ENCODE measurements at places on chromosomes 16 and 17. TPM values are rescaled to one million over a fixed set of nuclear protein-coding genes. Genes with fewer than 3 reads are reported as not detected.

Gene SERPINF2
- total RNA-seq = 30.6 TPM

Gene KRTAP9-4
- total RNA-seq = not detected

- DNase-seq = no peak
Observed at GRCh38 chr17:53142890-53143289, 679.8 kb upstream of the KIF2B start.

GRCh38 chr17:66383333-66383732 lies 80.9 kb downstream of the PRKCA start:
- no peak for DNase-seq

GRCh38 chr17:70976447-70976846 lies 807.1 kb downstream of the KCNJ2 start:
- no peak for DNase-seq

DNA sequence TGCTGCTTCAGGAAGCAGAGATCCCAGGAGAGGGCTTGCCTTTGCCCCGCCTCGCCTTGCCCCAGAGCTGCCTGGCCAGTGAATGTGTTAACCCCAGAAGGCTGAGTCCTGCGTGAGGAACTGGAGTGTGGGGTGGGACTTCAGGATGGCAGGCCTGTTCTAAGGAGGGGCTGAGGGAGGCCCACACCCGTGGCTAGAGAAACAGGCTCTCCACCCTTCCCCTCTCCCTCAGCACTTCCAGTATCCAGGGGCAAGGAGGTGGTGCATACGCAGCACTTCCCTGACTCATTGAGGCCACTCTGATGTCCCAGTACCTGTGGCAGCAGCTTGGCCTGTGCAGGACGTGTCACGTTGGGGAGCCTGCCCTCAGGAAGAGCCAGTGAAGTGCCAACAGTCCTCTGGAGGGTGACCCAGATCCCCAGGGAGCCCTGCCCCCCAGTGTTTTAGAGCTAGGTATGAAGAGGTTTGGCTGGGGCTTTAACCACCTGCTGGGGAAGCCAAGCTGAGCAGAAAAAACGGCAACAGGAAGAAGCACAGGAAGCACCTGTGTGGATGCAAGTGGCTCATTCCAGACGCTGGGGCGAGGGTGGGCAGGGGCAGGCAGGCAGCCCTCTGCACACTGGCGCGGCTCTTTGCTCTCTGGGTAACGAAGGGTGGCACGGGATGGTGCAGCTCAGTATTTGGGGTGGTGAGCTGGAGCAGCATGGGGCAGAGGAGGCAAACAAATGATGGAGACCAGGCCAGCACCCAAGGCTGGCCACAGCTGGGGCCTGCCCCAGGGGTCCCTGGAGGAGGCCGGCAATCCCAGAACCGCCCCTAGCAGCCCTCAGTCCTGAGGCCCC lies 14.7 kb upstream of the CTCF start:
- no peak for DNase-seq

GRCh38 chr17:76643553-76644148 lies at the start of gene ST6GALNAC1:
ST6GALNAC1 (minus strand) TSS chr17:76643757; CDS start chr17:76643638, 119 bp downstream.
- DNase-seq = peak; percentile 37

DNA sequence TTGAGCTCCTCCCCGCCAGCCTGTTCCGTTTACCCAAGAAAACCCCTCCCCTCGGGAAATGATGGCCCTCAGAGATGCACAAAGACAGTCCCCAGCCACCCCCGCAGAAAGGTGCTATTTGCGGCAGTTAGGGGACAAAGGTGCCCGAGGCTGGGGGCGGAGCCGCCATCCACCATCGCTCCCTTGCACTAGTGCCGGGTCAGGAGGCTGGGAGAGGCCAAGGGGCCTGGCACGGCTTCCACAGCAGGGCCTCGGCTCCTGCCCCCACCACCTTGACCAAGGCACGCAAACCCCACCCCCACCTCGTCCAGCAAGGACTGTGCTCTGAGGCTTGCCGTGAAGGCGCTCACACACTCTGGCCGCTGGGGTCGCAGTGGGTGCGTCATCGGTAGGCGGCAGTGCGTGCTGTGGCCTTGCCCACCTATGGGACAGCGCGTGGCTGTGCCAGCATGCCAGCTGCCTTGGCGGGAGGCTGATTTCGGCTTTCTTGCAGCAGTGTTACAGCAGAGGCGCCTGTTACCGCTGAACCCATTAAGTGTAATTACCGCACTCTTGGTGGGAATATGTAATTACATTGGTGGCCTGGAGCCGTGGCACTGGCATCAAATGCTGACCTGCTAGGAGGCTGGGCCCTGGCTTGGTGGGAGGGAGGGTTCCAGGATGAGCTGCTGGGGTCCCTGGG lies 31.8 kb downstream of the TPSG1 start:
- DNase-seq = no peak

- no peak for DNase-seq
Observed at GRCh38 chr17:65609749-65610148, 48.3 kb upstream of the AXIN2 start.

GRCh38 chr17:30915833-30916611 lies 5.7 kb upstream of the ADAP2 start:
- DNase-seq = no peak

GRCh38 chr17:57773557-57773956 lies 28.5 kb upstream of the CCDC182 start:
- DNase-seq = no peak

- DNase-seq = peak; percentile 66
Observed at GRCh38 chr17:76268991-76269981, 4.1 kb downstream of the UBALD2 start.

GRCh38 chr16:8923199-8923598 lies 40.5 kb downstream of the USP7 start:
- no peak for DNase-seq

DNA sequence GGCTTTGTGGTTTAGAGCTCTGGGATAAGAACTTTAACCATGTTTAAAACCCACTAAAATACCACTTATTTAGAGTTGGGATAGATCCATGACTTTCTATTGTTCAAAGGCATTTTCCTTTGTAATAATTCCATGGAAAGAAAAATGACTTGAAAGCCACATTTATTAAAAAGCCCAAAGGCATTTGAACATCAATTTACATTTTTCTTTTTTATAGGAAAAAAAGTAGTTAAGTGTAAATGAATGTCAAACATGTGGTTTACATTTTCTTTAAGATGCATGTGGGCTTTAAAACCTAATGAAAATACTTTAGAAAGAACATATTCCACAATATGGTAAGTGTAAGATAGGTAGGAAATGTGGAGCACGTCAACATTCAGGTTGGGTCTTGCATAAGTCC lies 443.2 kb downstream of the TOX3 start:
- DNase-seq = no peak

DNA sequence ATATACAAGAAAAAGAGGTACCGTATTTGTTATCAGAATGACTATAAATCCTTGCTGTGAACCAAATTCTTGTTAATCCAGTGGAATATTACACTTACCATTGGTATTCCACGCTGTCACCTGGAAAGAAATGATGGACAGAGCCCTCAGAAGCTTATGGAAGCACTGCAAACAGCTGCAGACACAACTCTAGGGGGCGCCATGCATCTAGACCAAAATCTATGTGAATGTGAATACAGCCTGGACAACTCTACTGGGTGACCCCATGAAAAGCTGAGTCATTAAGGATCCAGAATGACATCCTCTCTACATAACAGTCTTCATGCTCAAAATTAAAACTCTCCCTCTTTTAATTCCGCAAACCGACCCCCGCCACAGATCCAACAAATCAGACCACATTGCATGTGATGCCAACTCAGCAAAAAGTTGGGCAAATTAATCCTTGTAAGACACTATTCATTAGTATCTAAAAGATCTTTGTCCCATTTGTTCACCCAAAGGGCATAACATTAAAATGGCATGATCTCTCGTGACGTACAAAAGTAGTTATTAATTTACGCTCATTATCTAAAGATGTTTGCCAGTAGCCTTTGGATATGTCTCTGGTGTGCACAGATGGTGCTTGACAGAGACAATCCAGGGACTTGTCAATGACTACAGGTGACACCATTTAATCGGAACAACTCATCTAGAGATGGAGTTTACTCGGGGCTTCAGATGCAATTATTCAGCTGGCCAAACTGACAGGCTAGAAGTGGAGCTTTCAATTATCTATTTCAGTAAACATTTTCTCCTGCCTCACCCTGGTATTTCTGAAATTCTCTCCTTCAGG lies 552.7 kb upstream of the PSMD7 start:
- DNase-seq = no peak

DNA sequence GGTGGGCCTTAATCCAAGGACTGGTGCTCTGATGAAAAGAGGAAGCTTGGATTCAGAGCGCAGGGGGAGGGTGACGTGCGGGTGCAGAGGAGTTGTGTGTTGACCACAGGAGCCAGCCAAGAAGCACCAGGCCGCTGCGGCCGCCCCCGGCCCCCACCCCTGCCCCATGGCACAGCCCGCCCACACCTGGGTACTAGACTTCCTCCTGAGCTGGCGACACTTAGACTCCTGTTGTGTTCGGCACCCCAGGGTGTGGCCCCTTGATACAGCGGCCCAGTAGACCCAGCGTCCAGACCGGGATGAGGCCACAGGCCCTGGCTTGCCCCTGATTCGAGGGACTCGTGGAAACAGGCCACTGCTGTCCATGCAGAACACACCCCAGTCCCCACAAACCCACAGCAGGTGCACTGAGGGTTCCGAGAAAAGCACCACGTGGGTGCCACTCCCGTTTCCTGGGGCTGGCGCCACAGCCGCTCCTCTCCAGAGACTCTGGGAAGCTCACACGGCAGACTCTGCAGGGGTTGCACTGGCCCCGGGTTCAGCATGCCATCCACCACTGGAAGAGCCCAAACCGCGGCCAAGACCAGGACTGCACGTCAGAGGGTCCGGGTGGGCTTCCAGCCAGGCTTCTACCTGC lies 5.7 kb upstream of the SNAI3 start:
- DNase-seq = no peak

DNA sequence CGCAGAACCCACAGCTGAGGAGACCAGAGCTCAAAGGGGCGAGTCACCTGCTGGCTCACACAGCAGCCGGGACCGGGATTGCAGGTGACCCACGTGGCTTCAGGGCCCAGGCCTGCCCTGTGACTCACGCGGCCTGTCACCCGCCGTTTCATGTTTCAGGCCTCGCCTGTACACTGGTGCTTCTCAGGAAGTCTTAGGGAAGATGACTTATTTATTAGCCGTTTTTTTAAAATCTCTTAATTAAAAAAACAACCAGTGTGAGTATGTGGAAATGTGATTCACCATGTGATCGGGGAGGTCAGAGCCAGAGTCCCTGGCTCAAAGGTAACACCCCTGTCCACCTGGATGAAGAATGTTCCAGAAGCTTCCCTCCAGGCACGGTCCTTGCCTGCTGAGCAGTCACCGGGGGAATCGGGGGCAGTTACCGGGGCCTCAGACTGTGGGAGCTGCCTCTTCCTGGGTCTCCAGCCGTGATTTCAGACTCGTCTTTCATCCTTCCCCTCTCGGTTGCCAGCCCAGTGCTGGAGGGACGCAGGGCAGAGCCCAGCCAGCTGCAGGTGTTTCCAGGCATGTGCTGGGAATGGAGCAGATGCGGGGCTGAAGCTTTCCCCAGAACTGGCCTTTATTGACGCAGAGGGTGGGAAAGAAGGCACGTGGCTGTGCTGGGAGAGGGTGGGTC lies 49.3 kb downstream of the CMIP start:
- peak; percentile 95 for DNase-seq

DNA sequence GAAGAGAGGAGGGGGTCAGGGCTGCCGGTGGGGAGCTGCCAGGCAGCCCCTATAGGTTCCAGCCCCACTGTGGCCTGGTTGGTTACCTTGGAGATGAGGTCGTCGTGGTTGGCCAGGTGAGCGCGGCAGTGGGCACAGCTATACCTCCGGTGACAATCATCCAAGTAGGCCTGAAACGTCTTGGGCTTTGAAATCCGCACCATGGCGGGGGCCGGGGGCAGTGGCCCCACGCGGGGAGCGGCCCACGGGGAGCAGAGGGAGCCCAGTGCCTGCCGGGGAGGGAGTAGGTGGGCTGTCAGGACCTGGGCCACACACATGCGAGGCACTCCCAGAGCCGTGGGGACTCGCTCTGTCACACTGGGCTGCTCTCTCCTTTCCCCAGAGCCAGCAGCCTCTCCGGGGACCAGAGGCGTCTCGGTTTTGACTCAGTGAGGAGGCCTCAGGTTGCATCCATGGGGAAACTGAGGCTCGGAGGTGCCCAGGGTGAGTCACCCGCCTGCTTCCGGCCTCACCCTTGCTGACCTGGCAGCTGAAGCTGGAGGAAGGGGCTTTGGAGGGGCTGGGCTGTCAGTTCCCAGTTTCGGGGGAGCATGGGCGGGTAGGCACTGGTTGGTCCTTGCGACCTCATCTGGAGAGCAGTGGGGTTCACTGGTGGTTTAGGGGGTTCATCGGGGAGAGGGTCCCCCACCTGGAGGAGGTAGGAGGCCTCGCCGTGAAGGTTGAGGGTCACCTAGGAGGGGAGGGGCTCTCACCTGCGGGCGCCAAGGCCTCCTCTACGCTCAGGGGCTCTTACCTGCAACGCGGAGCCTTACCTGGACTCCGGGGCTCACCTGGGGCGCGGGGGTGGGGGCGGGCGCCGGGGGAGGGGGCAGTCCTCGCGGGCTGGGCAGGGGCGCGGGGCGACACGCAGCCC lies 591 bp downstream of the YPEL3 start:
- DNase-seq = no peak

GRCh38 chr16:85525420-85526184 lies 87.5 kb upstream of the GSE1 start:
- DNase-seq = peak; percentile 32

DNA sequence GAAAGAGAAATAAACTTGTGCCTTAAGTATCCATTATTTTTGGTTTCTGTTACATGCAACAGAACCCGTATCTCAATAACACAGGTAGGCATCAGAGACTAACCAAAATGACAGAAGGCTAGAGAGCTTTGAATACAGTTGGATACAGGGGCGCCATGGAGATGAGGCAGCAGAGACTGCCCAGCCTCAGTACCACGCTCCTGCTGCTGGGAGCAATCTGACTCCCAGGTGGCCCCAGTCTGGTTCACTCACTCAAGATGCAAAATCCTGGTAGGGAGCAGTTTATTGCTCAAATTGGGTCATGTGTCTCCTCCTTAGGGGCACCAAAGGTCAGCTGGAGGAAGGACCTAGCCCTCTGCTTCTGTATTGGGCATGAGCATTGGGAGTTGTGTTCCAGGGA lies 218.9 kb downstream of the USP22 start:
- no peak for DNase-seq

DNA sequence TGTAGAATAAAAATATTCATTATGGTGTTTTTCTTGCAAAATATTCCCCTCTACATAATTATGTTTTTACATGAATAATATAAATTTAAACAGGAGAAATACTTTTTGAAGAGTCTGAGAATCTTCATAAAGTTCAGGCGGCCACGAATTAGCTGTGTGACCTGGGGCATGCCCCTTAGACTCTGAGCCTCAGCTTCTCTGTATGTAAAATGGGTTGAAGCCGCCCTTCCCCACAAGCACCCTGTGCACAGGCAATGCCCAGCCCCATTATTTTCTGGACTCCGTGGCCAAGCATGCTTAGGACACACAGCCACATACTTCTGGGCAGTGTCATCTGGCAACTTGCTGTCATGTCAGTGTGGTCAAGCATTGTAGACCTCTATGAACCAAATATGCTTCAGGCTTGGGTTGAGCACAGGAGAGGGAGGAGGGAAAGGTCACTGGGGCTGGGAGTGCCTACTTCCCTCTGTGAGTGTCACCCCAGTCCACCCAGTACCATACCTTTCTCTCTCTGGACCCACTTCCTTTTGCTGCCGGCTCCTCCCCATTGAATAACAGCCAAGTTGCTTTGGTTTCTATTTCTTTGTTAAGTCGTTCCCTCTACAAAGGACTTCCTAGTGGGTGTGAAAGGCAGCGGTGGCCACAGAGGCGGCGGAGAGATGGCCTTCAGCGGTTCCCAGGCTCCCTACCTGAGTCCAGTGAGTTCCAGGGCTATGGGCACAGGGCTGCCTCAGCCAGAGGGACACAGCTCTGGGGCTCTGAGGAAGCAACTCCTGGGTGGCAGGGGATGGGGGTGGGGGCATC lies at the start of gene LGALS9:
TSS of gene LGALS9 (plus strand) at position 582 of the 804 bp plus-strand sequence. CDS start at position 660, 78 bp downstream.
- DNase-seq = peak; percentile 79

- no peak for DNase-seq
Observed at GRCh38 chr17:29007456-29007855, 1.6 kb upstream of the SEZ6 start.
